Activated CD8-positive, alpha-beta T cell treated with anti-CD3 and anti-CD28 coated beads, Interleukin-2, amount 10 ng/mL, durations not matched to agents 7 days and 5 days (primary cell): ENCODE measurements at places on chromosomes 2 and 18.

DNA sequence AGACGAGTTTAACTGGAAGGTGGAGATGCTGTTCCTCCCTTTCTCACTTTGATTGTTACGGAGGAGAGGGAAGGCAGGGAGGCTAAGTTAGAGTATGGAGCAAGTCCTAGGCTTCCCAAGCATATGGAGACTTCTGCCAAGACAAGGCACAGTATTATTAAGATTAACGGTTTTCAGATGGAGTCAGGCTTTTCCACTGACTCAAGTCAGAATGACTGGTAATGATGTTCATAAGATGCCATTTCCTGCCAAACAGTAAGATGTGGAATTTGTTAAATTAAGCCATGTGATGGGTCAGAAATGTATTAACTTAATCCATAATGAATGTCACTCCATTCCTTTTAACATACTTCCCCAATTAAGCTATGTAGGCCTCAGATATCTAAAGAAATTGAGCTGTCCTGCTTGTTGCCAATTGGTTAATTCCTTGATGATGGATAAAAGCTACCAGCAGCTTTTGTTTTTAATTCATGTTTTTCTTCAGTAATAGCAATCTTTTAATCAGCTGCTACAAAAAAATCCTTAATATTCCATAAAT is 383.7 kb downstream of the ZNF521 start:
- H3K4me3 ChIP-seq, result no peak overlapping the region
- no peaks in the 10 kb centered on the region for H3K4me1 ChIP-seq
- H3K36me3 ChIP-seq, result no peaks in the 10 kb centered on the region
- no peaks in the 10 kb centered on the region for H3K27me3 ChIP-seq

GRCh38 chr2:217195016-217195415 is 335.2 kb upstream of the TNP1 start:
- H3K27ac ChIP-seq, result no peak overlapping the region
- no peaks in the 10 kb centered on the region for H3K36me3 ChIP-seq
- no peak for DNase-seq
- peaks cover 14% of the 10 kb centered on the region for H3K27me3 ChIP-seq
- no peak overlapping the region for H3K4me3 ChIP-seq

DNA sequence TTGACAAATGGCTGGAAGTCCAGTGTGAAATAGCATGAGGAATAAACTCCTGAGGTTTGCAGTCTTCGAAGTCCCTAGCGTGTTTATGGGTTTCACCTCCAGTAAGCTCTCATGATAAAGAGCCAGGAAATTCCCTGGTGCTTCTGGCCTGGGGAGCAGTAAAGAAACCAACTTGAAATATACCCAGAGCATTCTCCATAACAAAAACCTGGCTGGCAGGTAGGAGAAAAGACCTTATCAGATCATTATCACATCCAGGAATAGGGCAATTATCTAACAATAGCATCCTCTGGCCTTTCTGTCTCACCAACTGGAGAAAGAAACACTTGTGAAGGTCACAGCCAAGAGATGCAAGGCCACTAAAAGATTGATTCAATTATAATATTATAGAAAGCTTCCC is 513.6 kb upstream of the LRRTM4 start:
- no peaks in the 10 kb centered on the region for H3K4me1 ChIP-seq
- H3K4me3 ChIP-seq, result no peak overlapping the region
- no peaks in the 10 kb centered on the region for H3K27me3 ChIP-seq
- H3K36me3 ChIP-seq, result no peaks in the 10 kb centered on the region

GRCh38 chr2:96397756-96398530 is 62.4 kb downstream of the NCAPH start:
- no peak overlapping the region for H3K4me3 ChIP-seq
- no peaks in the 10 kb centered on the region for H3K27me3 ChIP-seq
- no peaks in the 10 kb centered on the region for H3K4me1 ChIP-seq
- no peak for DNase-seq

GRCh38 chr18:45024357-45025088 is 343.8 kb downstream of the SETBP1 start:
- H3K27ac ChIP-seq, result no peak overlapping the region
- no peak overlapping the region for H3K4me3 ChIP-seq
- H3K27me3 ChIP-seq, result peaks cover 7% of the 10 kb centered on the region
- no peaks in the 10 kb centered on the region for H3K4me1 ChIP-seq
- no peaks in the 10 kb centered on the region for H3K36me3 ChIP-seq

GRCh38 chr18:13354402-13354801 is 135.8 kb downstream of the LDLRAD4 start:
- no peak for DNase-seq
- H3K4me1 ChIP-seq, result peaks cover 20% of the 10 kb centered on the region
- H3K36me3 ChIP-seq, result peaks cover 11% of the 10 kb centered on the region
